ENCODE measurements at places on chromosomes 5 and 9.

GRCh38 chr9:109945573-109945972 lies 165.6 kb downstream of the PALM2AKAP2 start:
- no peak for DNase-seq

DNA sequence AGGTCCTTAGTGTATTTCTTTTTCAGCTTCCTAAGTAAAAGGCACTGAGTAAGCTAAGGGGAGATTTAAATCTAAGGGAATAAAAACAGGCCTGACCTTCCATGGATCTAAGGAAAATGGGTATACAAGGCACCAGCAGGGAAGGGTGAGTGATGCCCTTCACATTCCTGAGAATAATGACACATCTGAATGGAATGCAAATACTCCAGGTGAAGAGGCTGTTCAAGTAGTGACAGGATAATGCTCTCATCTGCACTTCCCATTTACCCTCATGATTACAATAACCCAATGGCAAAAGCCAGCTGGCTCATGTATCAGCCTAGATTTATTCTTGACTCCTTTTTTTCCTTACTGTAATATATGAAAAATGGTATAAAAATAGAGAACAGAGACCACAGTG lies 216.2 kb upstream of the ACTBL2 start:
- DNase-seq: no peak

DNA sequence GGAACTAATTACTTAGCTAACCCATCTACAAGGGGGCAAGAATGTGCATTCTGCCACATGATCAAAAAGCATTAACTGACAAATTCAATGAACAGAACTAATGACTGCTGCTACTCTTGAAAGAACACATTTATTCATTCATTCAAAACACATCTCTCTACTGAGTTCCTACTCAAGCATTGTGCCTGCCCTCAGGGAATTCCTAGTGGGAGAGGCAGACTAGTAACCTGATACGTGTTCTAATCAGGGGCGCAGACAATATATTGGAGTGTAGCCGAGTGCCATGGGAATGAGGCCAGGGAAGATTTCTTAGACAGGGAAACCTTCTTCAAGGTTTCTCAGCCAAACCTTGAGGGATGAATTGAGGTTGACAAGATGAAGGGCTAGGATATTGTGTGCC lies 56.7 kb upstream of the PAPPA start:
- DNase-seq: no peak

- DNase-seq: no peak
These were observed 17.2 kb upstream of the RANBP17 start for GRCh38 chr5:170844651-170845050.

DNA sequence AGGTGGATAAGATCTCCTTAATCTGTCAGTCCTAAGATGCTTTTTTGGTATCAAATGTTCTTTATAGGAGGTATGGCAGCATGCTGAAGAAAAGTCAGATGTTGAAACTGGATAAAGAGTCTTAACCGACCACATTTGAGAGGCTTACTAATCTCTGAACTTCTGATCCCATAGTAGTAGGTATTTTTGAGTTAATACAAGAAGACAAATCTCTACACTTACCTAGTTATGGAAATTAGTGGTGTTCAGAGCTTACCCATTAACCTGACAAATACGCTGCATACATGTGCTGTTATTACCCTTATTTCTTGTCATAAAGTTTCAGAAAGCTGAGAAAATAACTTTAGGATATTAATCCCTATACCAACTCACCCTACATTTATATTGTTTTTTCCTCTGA lies 83.0 kb downstream of the ISL1 start:
- DNase-seq: no peak

DNA sequence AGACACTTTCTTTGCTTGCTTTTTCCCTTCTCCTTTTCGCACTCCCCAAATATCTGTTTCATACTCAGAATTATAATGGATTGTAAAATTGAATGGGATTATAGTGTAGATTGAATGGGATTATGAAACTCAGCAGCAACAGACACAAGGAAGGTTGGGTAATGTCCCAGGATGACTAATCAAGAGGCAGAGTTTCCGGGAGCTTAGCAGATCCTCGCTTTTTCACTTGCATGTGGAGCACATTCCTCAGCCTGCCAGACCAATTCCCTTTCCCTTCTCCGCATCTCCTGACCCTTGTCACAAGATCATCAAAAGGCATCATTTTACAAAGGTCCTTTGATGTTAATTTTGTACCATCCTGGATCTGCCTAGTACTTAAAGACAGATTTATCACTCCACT lies 55.1 kb upstream of the SLC1A1 start:
- no peak for DNase-seq

DNA sequence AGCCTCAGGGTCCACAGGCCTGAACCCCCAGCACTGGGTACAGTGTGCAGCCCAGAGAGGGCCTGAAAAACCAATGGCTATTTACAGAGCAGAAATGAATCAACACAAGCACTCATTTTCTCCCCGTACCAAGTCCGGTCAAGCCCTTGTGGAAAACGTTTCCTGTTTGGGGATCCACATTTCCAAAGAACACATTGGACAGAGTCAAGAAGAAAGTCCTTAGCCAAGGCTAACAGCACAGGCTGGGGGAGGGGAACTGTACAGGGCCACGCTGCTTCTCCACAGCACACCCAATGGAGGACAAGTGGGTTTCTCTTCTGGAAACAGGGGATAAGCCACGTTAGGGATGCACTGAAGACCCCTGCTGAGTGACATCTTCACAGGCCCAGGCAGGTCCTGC lies 62.3 kb downstream of the NSUN2 start:
- no peak for DNase-seq

DNA sequence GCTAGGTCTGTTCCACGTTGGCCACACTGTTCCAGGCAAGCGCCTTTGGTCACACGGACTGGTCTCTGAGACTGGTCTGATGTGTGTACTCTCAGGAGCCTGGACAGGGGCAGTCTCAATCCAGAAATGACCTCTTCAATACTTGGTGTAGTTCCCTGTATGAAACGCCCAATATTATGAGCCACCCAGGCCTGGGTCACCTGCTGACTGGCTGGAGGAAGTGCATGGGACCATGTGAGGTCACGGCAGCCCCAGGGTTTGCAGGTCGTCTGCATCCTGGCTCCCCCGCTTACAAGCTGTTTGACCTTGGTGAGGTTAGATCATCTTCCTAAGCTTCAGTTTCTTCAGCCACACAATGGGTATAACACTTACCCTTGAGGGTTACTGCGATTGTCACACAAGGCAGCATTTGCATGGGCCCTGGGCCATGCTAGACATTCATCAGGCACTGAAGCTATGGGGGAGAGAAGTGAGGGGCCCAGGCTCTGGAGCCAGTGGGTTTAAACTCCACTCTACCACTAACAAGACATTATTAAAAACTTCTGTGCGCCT lies 5.2 kb upstream of the GRHPR start:
- DNase-seq: no peak

DNA sequence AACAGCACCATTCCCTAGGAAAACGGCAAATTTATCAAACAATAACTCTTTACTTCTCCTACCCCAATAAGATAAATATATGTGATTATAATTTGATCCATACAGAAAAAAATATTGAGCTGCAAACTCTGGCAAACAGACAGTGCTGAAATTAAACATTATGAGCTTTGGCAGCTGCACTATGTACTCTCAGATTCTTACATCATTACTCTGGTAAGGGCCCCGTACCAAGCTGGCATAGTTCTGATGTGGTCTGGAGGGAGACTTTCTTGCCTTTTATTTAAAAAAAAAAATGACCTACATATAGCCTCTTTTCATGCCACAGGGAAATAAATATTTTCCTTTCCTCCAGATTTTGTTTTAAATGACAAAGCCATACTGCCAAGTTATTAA lies 95.0 kb downstream of the NR6A1 start:
- no peak for DNase-seq

DNA sequence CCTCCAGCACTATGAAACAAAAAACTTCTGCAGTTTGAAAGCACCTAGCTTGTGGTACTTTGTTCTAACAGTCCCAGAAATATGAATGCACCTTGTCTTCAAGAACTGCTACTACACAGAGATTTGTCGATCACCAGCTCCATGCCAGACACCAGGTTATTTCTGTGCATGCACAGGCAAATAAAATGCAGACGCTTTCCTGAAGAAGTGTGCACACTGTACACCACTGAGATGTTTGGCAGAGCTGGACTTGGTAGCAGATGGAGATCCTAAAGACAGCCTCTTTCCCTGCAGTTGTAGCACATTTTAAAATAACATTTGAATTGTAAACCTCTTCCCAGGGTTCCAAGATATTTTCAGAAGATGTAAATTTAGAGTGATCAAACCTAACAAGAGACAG lies 730.0 kb downstream of the MTRR start:
- no peak for DNase-seq

- DNase-seq: no peak
These were observed 48.7 kb downstream of the TIMD4 start for GRCh38 chr5:156914371-156914737.

- no peak for DNase-seq
These were observed 93.3 kb downstream of the KIAA0825 start for GRCh38 chr5:94524841-94525697.

GRCh38 chr9:114774524-114774923 lies 31.3 kb downstream of the TNFSF15 start:
- no peak for DNase-seq

DNA sequence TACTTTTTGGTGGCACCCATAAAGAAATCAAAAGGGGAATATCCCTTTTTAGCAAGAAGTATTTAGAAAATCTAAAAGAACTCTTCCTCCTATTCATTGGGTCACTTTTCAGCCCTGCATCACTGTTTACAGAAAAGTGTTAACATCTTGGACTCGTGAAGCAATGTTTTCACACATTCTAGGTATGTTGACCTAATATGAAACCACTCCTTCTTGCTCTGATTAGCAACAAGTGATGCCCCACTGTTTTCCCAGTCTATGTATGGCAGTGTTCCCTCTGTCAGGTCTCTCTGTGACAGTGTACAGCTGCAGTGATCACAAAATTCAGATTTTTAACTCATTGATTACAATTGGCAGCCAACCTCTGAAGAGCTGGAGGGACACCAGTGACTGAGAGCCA lies 148.2 kb upstream of the SLC12A2 start:
- no peak for DNase-seq

DNA sequence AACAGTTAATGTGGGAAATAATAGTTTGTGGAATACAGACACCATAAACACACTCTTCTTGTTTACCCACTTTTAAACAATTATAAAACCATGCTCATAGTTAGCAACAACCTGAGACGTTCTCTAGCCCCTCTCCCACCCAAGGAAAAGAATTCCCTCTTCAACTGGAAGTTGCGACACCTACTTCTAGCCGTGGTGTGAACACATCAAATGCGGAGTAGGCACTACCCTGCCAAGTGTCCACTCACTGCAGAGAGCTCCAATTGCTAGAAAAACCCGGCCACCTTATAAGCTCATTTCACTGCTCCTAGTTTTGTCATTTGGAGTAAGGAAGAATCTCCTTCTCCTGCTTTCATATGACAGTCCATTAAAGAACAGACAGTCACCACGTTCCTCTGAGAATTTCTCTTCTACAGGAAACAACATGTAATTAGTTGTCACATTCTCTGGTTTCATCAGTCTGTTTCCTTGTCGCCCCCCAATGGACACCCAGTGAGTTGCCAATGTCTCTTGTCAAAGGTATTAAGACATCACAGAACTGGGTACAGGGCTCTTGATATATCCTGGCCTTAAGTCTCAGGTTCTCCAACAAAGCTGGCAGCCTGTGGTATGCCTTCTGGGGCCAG lies 47.3 kb downstream of the PRLR start:
- DNase-seq: peak; percentile 24

GRCh38 chr5:5314626-5315025 lies 107.9 kb upstream of the ICE1 start:
- no peak for DNase-seq

- DNase-seq: no peak
These were observed 6.2 kb upstream of the FYB1 start for GRCh38 chr5:39225405-39226099.

GRCh38 chr5:6713274-6714225 lies at the start of gene TENT4A:
TENT4A (plus strand) TSS chr5:6713432; CDS start chr5:6713984, 552 bp downstream.
- DNase-seq: peak; percentile 33

- DNase-seq: peak; percentile 19
These were observed 791 bp downstream of the SLC2A8 start for GRCh38 chr9:127397646-127398274.

DNA sequence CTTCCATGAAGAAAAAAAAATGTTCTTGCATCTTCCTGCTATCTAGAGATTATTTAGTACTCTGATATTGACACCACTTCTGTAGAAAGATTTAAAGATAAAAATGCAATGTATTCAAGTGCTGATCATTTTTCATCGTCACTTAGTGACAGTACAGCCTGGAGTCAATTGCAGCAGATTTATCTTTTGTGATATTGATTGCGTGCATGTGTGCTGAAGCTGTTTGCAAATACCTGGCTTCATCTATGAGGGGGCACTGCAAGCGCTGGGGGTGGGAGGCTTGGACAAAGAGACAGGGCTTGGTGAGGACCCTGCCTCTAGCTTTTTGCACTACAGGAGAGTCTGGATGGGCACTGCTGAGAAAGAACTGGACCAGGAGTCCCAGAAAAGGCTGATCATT lies 38.0 kb upstream of the MED27 start:
- DNase-seq: no peak

- no peak for DNase-seq
These were observed 182.0 kb upstream of the MPDZ start for GRCh38 chr9:13461414-13461991.

DNA sequence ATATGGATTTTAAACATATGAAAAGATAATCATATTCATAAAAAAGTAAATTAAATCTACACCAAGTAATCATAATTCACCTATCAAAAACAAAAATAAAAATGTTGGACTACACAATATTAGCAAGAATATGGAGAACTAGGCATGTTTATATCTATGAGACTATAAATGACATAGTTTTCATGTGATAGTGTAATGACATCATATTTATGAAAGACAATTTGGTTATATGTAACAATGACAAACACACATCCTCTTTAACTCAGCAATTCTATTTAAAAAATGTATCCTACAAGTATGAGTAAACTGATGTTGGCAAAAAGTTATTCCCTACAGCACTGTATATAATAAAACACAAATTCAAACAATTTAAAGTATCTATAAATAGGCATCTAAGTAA lies 312.3 kb downstream of the EDIL3 start:
- no peak for DNase-seq

- no peak for DNase-seq
These were observed 43.0 kb upstream of the CLPTM1L start for GRCh38 chr5:1387876-1388275.

DNA sequence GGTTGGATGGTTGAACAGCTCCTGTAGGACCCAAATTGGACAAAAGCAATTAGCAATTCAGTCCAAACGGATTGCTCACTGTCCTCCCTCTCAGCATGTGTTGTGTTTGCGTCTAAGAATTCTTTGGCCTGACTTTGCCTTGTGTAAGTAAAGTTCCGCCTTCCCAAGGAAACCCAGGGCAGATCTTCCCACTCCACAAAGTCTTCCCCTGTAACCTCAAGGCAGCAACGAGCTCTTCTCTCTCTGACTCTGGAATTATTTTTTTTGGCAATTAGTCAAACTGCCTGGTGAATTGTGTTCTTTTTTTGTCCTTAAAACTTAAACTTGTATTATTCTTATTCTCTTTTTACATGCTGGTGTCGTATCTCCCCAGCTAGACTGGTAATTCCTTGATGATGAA lies 20.7 kb upstream of the BASP1 start:
- DNase-seq: no peak

GRCh38 chr9:83065233-83065632 lies 2.3 kb upstream of the RASEF start:
- DNase-seq: no peak

Data from activated naive CD4-positive, alpha-beta T cell treated with Interleukin-2 at 50 U/mL for 16 hours (primary cell).